ENCODE measurements at places on chromosomes 1 and 21. TPM values are rescaled to one million over a fixed set of nuclear protein-coding genes. Genes with fewer than 3 reads are reported as not detected.

GRCh38 chr1:154764773-154765172 is 105.3 kb downstream of the KCNN3 start:
- no peak for DNase-seq
- H3K4me3 ChIP-seq: no peak overlapping the region
- H3K27me3 ChIP-seq: peaks cover 28% of the 10 kb centered on the region
- H3K27ac ChIP-seq: no peak overlapping the region
- H3K36me3 ChIP-seq: no peaks in the 10 kb centered on the region
- H3K4me1 ChIP-seq: peaks cover 10% of the 10 kb centered on the region

GRCh38 chr1:226772446-226773139 is 33.5 kb upstream of the ITPKB start:
- no peak overlapping the region for H3K27ac ChIP-seq
- no peak for DNase-seq
- peaks cover 17% of the 10 kb centered on the region for H3K4me1 ChIP-seq
- H3K27me3 ChIP-seq: no peaks in the 10 kb centered on the region
- no peaks in the 10 kb centered on the region for H3K36me3 ChIP-seq

DNA sequence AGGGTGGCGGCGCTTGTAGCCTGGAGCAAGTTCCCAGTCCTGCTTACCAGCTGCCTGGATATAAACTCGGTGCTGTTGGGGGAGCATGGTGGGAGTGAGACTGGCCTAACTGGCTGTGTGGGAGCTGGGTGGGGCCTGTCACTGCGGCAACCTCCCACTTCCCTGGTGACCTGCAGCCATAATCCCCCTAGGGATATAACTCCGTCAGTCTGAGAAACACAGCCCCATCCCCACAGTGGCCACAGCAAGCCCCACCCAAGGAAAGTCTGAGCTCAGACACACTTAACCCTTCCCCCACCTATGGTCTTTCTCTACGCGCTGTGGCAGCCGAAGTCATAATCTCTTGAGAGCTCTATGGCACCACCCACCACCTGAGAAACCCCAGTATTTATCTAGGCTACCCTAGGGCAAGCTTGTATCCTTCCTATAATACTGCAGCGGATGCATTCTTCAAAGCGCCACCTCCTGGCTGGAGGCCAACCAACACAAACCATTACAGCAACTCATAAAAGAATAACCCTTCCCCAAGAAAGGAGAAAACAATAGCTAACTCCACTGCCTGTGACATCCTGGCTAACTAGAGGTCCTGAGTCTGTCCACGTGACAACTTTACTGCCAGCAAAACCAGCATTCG is 57.4 kb downstream of the ZNF648 start:
- H3K27ac ChIP-seq: no peak overlapping the region
- DNase-seq: no peak
- H3K4me1 ChIP-seq: no peaks in the 10 kb centered on the region
- no peak overlapping the region for H3K4me3 ChIP-seq

DNA sequence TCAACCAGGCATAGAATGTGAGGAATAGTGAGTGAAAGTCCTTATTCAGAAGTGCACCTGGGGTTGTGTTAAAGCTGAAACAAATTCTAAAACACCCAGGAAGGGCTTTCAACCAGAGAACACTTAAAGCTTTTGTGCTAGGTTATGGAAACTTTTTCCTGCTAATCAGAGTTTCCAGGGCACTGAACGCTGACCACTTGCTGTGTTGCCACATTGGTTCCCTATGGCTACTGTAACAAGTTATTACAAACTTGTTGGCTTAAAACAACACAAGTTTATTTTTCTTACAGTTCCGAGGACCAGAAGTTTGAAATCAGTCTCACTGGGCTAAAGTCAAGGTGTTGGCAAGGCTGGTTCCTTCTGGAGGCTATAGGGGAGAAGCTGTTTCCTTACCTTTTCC is 300.6 kb downstream of the HHAT start:
- DNase-seq: no peak
- no peaks in the 10 kb centered on the region for H3K27me3 ChIP-seq
- no peak overlapping the region for H3K27ac ChIP-seq
- no peak overlapping the region for H3K4me3 ChIP-seq

GRCh38 chr1:29828526-29829447 is 592.5 kb downstream of the PTPRU start:
- no peaks in the 10 kb centered on the region for H3K36me3 ChIP-seq
- H3K27ac ChIP-seq: no peak overlapping the region
- H3K4me3 ChIP-seq: no peak overlapping the region
- H3K27me3 ChIP-seq: peaks cover under 1% of the 10 kb centered on the region

- H3K36me3 ChIP-seq: no peaks in the 10 kb centered on the region
- DNase-seq: no peak
- H3K4me3 ChIP-seq: no peak overlapping the region
- no peaks in the 10 kb centered on the region for H3K4me1 ChIP-seq
- no peaks in the 10 kb centered on the region for H3K27me3 ChIP-seq
These were observed 63.3 kb upstream of the ATP2B4 start for GRCh38 chr1:203563291-203563690.

DNA sequence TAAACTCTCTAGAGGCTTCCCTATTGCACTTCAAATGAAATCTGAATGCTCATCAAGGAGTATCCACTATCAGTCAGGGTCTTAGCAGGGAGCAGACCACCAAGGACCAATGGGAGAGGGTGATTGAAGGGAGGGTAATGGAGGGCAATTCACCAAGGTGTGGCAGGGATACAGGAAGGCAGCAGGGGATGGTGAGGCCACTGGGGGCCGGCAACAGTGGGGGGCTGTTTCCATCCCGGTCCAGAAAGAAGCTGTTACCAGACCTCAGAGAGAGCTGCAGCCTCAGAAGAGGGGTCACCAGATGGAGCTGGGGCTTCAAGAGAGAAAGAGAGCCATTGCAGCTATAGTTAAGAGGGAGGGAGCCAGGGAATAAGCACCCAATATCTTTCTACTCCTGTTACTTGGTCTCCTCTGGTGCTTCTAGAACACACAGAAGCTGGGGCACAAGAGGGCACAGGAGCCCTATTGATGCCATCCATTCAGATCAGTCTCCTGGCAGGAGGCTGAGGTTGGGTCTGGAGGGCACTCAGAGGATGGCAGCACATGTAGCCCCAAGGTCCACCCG is 417.6 kb downstream of the PTPRU start:
- H3K4me3 ChIP-seq: no peak overlapping the region
- no peaks in the 10 kb centered on the region for H3K36me3 ChIP-seq
- no peak for DNase-seq
- H3K27ac ChIP-seq: no peak overlapping the region
- H3K4me1 ChIP-seq: no peaks in the 10 kb centered on the region
- peaks cover 14% of the 10 kb centered on the region for H3K27me3 ChIP-seq

- H3K27me3 ChIP-seq: no peaks in the 10 kb centered on the region
- H3K36me3 ChIP-seq: peaks cover 12% of the 10 kb centered on the region
- H3K27ac ChIP-seq: no peak overlapping the region
These were observed 30.3 kb downstream of the DENND1B start for GRCh38 chr1:197744979-197745378.

DNA sequence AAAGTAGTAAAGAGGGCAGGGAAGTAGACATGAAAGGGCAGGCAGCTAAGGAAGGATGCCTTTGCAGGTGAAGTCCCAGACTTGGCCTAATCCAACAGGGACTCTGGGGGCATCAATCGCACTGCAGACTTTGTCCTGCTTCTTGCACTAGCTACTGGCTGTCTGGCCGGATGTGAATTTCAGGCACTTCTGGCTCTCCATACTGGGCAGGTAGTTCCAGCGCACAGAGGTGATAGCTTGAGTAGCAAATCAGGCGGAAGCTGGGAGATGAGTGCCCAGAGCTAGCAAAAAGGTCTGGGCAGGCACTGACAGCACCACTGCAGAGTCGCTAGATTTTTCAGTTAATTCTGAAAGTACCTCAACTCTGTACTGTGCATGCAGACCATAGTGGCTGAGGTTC is 997 bp downstream of the RSPH1 start:
- H3K4me3 ChIP-seq: peak overlapping the region; percentile 88
- H3K27me3 ChIP-seq: peaks cover 4% of the 10 kb centered on the region
- peaks cover 15% of the 10 kb centered on the region for H3K4me1 ChIP-seq
- no peaks in the 10 kb centered on the region for H3K36me3 ChIP-seq
- no peak for DNase-seq

- DNase-seq: no peak
- no peaks in the 10 kb centered on the region for H3K36me3 ChIP-seq
- H3K4me3 ChIP-seq: no peak overlapping the region
- peaks cover 18% of the 10 kb centered on the region for H3K27me3 ChIP-seq
These were observed 26.8 kb downstream of the PALMD start for GRCh38 chr1:99672530-99673213.

GRCh38 chr21:20040768-20041167 is 957.4 kb upstream of the NCAM2 start:
- no peak for DNase-seq
- no peak overlapping the region for H3K4me3 ChIP-seq
- no peaks in the 10 kb centered on the region for H3K36me3 ChIP-seq
- H3K27me3 ChIP-seq: no peaks in the 10 kb centered on the region
- H3K4me1 ChIP-seq: no peaks in the 10 kb centered on the region
- no peak overlapping the region for H3K27ac ChIP-seq

DNA sequence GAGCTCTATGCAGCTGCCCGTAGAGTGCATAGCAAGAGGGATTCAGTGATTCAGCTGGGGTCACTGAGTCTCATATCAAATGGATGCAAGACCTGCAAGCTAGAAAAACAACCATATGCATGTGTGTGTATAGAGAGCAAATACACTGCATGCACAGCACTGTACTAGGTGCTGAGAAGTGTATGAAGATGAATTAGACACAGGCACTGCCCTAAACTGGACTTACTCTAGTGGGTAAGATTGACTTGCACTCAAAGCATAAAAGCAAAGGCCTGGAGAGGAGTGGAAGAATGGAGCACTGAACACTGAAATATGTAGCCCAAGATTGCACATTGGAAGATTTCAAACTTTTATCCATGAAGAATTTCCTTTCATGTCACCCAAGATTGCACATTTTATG is 5.5 kb upstream of the GBP1 start:
- peak overlapping the region; percentile 80 for H3K4me3 ChIP-seq
- H3K27me3 ChIP-seq: no peaks in the 10 kb centered on the region
- H3K36me3 ChIP-seq: no peaks in the 10 kb centered on the region
- no peak overlapping the region for H3K27ac ChIP-seq

DNA sequence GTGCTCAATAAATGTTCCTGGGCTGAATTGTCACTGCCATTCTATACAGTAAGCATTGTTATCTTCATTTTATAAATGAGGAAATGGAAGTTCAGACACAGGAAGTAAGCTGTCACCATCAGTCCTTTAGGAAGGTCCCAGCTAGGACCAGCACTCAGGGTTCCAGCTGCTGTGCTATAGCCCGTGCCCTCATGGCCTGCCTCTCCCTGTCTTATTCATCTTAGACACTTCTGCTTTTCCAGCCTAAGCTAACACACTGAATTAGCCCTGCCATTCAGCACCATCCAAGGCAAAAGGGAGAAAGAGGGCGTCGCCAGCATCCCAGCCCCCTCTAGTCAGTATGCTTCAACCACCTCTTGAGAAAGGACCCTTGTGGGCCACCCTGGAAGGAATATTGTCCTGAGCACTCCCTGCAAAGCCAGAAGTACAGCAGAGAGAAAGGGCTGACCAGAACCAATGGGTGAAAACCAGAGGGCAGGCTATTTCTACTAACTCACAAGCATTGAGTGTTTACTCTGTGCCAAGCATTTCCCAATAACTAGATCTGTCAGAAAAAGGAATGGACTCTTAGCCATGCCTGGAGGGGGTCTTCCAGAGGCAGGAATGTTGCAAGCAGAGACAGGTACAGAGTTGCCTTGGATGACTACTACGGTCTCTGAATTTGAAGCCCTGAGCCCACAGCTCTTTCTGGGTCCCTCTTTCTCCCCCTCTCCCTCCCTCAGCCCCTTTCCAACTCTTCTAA is 77.9 kb upstream of the NFIA start:
- no peak overlapping the region for H3K27ac ChIP-seq
- no peak overlapping the region for H3K4me3 ChIP-seq
- no peaks in the 10 kb centered on the region for H3K4me1 ChIP-seq
- no peak for DNase-seq
- H3K27me3 ChIP-seq: peaks cover 2% of the 10 kb centered on the region

DNA sequence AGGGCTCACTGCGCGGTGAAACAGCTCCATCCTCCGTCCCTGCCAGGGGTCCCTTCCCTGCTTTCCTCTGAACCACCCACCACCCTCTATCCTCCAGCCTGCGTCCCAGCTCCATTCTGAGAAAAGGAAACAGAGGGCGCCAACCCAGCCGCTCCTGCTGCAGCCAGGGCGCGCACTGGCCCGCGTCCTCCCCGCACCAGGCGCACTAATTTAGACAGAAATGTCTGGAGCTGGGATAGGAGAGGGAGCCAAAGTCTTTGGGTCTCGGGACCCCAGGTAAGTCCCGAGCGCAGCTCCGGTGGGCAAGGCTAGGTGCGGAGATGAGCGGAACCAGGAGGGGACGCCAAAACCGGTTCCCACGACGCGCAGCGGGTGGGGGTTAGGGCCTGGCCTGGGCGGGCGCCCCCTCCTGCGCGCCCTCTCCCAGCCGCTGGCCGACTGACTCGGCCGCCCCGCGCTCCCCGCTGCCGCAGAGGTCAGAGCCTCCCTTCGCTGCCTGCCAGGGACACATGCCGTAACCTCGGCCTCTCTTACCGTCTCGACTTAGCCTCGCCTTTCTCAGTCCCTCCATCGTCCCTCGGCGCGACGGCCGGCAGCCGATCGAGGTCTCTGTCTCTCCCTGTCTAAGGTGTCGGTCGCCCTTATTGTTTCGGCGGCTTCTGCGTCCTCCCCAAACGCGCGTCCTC is 2.0 kb downstream of the CAMK2N1 start:
- H3K4me1 ChIP-seq: peaks cover 20% of the 10 kb centered on the region
- H3K4me3 ChIP-seq: peak overlapping the region; percentile 70
- no peaks in the 10 kb centered on the region for H3K36me3 ChIP-seq
- no peak for DNase-seq
- no peak overlapping the region for H3K27ac ChIP-seq

Gene C8B
- total RNA-seq: not detected

Gene SLAMF6
- 28.7 TPM for total RNA-seq

Gene TAF1A
- 15.2 TPM for total RNA-seq

Gene PRDM16
- not detected for total RNA-seq

Gene SRSF4
- 80.3 TPM for total RNA-seq

Gene PIGR
- 0.49 TPM for total RNA-seq

Gene CFHR1
- not detected for total RNA-seq

Gene FCRLB
- total RNA-seq: 2.4 TPM

Gene PRAMEF17
- total RNA-seq: not detected

Gene LRRC53
- not detected for total RNA-seq

Gene LCE7A
- total RNA-seq: not detected

Gene PPIE
- total RNA-seq: 68.5 TPM

Gene ZNF683
- total RNA-seq: not detected

Gene SPRR5
- total RNA-seq: not detected

Gene TFF3
- not detected for total RNA-seq

Gene ATP1B1
- 1.8 TPM for total RNA-seq

All from activated B cell treated with CpG ODN at 0.5 μM for 24 hours (primary cell).